NK-92 treated with Interleukin-12 subunit alpha and Interleukin-12 subunit beta, amount 100 ng/mL, for 24 hours (cell line): ENCODE measurements at places on chromosomes 16 and 17.

DNA sequence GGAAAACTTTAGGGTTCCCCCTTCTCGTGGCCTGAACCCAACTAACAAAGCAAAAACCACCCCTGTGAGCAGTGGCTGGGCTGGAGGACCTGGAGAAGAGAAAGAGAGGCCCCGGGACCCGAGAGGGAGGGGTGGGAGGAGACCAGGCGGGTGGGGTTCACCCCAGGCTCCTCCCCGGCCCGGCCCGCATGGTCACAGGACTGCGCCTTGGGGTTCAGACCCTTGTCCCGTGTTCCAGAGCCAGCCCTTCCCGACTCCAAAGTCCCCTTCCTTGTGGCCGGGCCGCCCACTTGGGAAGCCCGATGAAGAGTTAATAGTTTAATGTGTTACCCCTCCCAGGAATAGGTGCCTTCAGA lies 852 bp downstream of the MARVELD3 start:
- DNase-seq = no peak

DNA sequence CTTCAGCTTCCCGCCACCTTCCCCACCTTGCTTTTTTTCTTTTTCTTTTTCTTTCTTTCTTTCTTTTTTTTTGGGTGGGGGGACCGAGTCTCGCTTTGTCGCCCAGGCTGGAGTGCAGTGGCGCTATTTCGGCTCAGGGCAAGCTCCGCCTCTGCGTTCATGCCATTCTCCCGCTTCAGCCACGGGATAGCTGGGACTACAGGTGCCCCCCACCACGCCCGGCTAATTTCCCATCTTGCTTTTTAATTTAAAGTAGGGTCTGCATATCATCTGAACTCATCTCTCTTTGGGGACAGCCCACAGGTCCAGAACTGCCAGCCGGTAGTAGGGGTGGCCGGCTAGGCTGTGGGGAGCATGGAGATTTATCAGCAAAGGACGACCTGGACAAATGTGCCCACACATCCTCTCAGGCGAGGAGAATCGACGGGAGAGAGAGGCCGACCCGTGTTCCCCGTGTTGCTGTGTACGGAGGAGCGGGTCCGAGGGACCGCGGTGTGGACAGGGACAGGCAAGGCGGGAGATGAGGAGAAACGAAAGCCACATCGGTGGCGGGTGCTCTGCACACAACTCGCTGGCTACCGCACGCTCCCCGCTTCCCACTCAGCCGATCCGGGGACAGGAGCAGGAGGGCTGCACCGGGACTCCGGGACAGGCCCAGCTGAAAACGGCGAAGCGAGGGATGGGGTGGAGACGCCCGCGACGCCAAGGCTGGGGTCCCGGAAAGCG lies 2.4 kb downstream of the MT1M start:
- no peak for DNase-seq

- no peak for DNase-seq
These were observed 16.3 kb upstream of the BCAR1 start for GRCh38 chr16:75267631-75268264.

- no peak for DNase-seq
These were observed 1.6 kb upstream of the KRTAP2-4 start for GRCh38 chr17:41067281-41067680.

DNA sequence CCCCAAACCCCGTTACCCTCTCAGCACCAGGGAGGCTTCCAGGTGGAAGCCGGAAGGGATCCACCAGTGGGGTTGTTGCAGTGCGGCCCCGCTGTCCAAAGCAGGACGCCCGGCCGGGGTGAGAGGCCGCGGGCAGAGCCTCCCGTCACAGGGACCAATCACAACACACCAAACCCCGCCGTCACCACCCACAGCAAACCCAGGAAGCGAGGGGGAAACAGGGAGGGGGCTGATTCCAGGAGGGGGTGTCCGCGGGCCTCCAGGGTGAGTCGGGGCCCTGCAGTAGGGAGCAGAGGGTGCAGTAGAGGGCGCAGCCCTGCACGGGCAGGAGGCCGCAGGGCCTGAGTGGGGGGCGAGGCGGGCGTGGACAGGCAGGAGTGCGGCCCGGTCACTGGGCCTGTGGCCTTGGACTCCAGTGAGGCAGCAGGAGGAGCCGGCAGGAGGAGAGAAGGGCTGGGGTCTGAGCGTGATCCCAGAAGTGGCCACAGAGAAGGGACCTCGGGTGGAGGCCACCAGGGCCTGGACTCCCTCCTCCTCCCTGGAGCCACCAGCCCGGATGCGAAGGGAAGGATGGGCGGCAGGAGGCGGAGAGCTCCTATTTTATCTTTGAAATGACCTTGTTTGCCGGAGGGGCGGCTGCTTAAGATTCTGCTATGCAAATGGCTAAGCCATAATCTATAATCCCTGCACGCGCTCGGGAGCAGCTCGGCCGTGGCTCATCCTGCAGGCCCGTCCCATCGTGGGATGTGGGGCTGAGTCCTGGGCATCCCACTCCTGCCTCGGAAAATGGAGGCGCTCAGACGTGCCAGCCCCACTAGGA lies 41.5 kb downstream of the ZFPM1 start:
- DNase-seq = no peak

DNA sequence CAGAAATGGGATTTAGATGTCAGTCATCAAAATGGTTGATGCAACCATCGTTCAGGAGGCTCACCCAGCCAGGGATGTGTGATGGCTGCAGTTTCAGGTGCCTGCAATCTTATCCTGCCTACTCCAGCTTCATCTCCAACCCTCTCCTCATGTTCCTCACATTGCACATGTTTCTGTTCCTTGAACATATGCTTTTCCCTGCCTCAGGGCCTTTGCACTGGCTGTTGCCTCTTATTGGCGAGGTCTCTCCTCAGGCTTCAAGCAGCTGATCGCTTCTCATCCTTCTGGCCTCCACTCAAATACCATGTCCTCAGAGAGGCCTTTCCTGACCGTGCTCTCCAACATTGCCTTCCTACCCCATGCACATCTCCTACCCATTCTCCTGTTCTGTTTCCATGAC lies 24.6 kb downstream of the ARSG start:
- DNase-seq = no peak
